H9 (cell line): ENCODE measurements at places on chromosomes 5 and 9.

DNA sequence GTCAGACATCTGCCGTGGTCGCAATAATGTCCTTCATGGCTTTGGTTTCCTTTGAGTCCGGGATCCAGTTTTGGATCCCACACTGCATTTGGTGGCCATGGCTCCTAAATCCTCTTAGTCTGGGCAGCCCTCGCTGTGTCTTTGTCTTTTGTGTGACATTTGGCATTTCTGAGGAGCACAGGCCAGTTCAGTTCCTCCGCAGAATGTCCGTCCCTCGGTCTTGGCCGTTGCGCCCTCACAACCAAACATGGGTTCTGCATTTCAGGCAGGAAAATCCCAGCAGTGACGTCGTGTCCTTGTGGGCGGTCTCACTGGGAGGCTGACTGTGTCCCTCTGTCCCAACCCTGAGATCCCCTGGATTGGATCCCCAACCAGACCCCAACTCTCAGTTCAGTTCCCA lies 172.9 kb upstream of the PPP1R26 start:
- DNase-seq: no peak
- H3K27ac ChIP-seq: no peak overlapping the region

DNA sequence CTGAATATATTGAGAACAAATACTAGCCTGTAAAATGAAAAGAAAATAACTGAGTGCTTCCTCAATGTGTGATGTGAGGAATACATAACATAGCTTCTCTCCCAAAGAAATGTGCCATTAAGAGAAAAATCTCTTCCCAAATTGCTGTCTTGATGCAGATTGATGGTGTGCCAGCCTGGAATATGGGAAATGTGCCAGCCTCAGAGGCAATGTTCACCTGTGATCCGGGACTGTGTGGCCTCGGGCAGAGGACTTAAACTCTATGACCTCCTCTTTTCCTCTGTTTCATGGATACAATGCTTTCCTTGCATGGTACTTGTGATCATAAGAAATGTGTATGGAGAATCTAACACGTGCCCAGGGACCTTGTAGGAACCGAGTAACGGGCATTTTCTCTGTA lies 370.9 kb downstream of the DIRAS2 start:
- H3K27ac ChIP-seq: no peak overlapping the region
- H3K4me3 ChIP-seq: no peak overlapping the region
- no peak for DNase-seq
- H3K27me3 ChIP-seq: no peaks in the 10 kb centered on the region

GRCh38 chr9:128986671-128987070 lies 39.2 kb downstream of the NUP188 start:
- no peak for DNase-seq
- no peaks in the 10 kb centered on the region for H3K27me3 ChIP-seq
- H3K27ac ChIP-seq: no peak overlapping the region

- H3K27ac ChIP-seq: no peak overlapping the region
- H3K4me1 ChIP-seq: no peaks in the 10 kb centered on the region
- no peak overlapping the region for H3K4me3 ChIP-seq
- peaks cover 8% of the 10 kb centered on the region; the same call in 2 of the 3 replicates for H3K36me3 ChIP-seq
These were observed 39.8 kb downstream of the HMCN2 start for GRCh38 chr9:130305381-130305780.

- 0 out of 2 replicates have a peak, but pooled peaks cover 2% of the 10 kb centered on the region for H3K27me3 ChIP-seq
- no peak for DNase-seq
- no peak overlapping the region for H3K4me3 ChIP-seq
These were observed 145.4 kb downstream of the DENND1A start for GRCh38 chr9:123784518-123784917.
